CD8-positive, alpha-beta memory T cell (primary cell): ENCODE measurements at places on chromosomes 7 and 10. TPM values are rescaled to one million over a fixed set of nuclear protein-coding genes. Genes with fewer than 3 reads are reported as not detected.

DNA sequence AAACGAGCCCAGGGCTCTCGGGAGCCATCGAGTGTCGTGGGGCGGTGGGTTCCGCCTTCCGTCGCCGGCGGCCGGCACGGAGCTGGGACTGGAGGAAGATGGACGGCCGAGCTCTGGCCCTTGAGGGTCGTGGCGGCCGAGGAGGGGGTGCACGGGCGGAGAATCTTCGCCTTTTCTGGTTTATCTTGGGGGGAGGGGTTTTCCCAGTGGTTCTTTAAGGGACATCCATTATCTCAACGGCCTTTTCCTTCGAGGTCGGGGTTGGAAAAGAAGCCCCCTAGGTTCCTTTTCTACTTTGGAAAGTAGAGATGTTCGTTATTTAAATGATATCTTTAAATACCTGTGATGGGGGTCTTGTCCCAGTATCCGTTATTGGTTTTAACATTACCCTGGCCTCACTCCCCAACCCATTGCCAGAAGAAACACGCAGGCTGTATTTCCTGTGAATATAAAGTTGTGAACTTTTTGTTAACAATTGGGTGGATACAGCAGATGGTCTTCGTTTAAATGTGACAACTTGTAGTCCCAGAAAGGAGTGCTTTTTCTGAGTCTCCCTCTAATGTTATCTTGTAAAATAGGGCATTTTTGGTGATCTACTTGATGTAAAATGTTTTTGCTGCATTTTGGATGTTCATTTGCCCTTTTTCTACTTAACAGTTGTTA lies 765 bp downstream of the CCAR1 start:
- DNase-seq, result no peak

DNA sequence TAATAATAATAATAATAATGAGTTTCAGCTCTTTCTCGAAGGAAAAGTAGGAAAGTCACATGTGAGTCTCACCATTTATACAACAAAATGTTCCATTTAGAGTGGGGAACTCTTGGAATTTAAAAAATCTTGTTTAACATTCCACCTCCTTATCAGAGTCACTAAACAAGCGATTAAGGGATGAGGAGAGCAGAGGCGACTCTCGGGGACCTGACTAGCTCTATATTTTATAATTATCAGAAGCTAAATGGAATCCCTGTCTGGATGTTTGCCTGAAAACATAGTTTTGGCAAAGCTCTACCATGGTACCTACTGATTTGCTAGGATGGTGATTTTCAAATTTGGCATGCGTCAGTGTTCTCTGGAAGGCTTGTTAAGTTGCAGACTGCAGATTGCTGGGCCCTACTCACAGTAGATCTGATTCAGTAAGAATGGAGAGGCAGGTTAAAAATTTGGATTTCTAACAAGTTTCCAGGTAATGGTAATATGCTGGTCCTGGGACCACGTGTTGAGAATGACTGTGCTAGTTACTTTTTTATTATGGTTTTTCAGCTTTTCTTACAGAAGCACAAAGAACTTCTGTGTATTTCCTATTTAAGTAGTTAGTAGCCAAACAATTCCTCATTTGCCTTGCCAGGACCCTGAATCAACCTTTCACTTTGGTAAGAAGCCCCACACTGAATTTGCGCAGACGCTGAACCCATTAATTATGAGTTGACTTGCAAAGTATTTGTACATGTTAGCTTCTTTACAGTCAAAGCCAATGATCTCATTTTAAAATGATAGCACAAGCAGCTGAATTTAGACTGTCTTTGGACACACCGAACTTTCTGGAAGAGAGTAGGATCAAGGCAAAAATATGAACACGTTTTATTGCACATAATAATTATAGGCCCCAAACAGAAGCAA lies 39.5 kb downstream of the CPED1 start:
- no peak for DNase-seq

- no peak for DNase-seq
These were observed 140.7 kb downstream of the PFKFB3 start for GRCh38 chr10:6343305-6344010.

- DNase-seq, result no peak
These were observed 65.8 kb downstream of the VIPR2 start for GRCh38 chr7:159078911-159079270.

- DNase-seq, result no peak
These were observed 33.6 kb downstream of the VSTM4 start for GRCh38 chr10:49081547-49082275.

GRCh38 chr10:126301701-126302475 lies 86.4 kb downstream of the ADAM12 start:
- DNase-seq, result no peak

DNA sequence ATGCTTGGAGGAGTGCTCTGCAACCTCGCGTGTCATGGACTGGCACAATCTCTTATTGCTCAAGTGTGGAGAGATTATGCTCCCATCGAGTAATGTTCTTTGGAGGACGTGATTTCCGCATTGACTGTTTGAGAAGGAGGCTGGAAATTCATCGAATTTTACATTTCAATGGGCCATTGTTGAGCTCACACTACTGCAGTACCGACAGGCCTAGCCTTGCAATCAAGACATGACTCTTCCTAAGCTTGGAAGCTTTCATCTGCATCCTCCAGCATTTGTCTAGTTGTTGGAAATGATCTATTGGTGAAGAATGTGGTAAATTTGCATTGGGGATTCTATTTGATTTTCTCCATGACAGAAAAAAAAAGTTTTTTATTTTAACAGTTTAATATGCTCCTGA lies 156.8 kb downstream of the FZD1 start:
- no peak for DNase-seq

DNA sequence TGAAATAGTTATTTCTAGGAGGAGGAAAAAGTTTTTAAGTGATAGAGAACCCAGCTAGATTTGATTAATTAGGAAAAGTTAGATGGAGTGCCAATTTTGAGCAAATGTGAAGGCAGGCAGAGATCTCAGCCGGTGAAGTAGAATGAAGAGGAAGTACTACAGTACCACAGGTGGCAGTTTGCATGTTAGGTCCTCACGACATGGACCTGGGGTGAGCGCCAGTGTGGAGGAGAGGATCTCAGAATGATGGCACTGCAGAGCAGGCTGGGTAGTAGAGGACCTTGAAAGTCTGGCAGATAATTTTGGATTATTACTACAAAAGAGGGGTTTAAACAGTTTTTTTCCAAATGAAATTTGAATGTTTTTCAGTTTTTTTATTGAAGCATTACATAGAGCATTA lies 81.1 kb downstream of the GNAI1 start:
- DNase-seq, result no peak

DNA sequence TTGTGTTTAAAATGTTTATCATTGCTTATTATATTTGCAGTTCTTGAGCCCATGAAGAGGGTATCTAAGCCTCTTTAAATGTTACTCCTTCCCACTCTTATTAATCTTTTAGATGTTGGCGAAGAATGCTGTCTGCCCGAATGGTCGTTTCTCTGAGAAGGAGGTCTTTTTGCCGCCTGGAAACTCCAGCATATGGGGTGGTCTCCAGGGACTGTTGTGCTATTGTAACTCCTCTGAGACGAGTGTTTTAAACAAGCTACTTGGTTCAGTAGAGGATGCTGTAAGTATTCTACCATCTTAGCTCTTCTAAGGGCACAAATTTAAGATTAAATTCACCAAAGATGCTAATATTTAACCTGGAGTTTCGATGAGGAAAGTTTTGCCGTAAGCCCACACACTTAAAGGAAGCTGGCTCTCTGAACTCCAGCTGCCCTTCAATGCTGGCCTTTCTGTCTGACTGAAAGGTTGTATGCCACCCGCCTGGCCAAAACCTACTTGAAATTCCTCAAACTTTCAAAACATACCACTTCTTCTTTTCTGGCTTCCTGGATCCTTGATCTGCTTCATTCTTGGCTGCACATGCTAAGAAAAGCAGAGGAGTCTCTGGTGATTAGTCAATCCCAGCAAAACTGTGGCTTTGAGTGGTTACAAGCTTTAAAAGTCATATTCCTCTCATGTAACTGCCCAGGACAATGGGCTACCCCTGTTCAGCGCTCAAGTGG lies 74.7 kb downstream of the ABCA13 start:
- DNase-seq, result no peak

DNA sequence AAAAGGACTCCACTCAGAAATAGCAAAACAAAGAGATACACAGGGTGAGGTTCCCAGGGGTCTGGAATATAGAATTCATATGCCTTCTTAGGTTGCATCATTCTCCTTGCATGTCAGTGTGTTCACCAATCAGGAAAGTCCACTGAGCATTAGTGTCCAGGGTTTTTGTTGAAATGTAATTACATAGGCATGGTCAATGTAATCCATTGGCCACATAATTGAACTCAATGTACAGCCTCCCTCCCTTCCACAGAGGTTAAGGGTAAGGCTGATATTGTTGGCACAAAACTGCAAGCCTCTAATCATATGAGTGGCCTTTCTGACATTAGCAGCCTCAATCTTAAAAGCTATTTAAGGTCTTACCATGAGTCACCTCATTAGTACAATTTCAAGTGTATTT lies 736.1 kb upstream of the VSTM2A start:
- no peak for DNase-seq

DNA sequence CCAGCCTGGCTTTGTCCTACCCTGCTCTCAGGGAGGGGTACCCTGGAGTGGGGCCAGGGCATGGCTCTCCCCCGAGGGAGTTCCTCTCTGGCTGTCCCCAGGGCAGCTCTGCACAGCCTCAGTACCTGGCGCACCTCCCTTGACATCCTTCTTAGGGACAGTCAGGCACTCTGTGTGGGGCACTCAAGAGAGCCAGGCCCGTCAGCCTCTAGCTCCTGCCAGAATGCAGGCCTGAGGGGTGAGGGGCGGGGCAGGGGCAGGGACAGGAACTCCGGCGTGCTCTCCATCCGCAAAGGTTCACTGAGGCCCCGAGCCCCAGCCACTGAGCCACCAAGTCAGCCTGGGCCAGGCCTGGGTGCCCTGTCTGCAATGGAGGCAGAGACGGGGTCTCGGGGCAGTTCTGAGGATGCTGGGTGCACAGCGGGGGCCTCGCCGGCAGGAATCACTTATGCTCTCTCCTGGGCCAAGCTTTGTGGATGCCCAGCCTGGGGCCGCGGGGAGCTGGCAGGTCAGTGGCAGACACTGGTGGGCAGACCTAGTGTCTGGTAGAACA lies 10.1 kb downstream of the LIMK1 start:
- DNase-seq, result no peak

- DNase-seq, result no peak
These were observed 142.4 kb downstream of the ADCY1 start for GRCh38 chr7:45716380-45717203.

DNA sequence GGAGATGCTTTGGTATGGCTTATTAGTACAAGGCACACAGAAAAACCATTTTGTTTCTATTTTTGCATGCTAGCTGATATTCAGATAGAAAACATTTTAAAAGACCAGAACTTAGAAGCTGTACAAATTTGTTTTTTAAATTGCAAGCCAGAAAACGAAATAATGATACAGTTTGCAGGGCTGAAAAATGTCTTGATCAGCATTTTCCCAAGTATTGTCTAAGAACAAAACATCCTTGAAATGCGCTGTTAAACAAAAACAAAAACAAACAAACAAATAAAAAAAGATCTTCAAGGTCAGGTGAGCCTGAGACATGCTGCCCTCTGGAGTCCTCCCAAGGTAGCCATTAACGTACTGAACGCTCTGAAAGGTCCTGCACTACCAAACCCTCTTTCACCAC lies 98.3 kb downstream of the VIM start:
- no peak for DNase-seq

DNA sequence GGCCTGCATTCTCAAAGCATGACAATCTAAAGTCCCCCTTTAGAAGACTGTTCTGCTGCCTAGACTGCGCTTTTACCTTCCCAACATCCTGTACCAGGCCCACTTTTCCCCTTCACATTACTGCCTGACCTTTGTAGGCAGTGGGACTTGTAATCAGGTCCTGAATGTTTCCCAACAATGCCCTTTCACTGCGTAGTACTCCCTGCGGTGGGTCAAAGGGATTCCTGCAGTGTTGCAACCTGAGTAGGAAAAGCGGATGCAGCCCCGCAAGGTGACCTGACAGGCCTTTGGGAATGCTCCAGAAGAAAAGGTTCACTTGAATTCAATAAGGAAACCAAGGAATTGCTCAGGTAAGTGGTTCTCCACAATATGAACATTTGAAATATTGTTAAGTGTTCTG lies 4.9 kb upstream of the TCAF1 start:
- DNase-seq, result no peak

DNA sequence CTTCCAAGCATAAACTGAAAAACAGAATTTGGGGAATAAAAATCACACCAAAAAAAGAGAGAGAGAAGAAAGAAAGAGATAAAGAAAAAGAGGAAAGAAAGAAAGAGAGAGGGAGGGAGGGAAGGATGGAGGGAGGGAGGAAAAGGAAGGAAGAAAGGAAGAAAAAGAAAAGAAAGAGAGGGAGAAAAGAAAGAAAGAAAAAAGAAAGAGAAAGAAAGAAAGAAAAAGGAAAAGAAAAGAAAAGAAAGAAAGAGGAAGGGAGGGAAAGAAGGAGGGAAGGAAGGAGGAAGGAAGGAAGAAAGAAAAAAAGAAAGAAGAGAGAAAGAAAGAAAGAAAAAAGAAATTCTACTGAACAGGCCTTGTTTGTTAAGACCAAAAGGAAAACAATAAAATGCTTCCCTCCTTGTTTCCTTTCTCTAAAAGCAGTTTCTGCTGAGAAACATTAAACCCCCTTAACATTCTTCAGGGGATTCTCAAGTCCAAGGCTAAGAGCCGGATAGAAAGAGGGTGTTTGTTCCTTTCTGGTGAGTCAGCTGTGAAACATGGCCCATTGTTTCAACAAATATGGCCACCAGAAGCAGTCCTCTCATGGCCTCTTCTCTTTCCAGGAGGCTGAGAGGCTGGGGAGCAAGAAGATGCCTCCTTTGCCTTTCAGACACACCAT lies 46.9 kb upstream of the GPAM start:
- no peak for DNase-seq

GRCh38 chr10:133257489-133258065 lies 19.1 kb downstream of the ADAM8 start:
- DNase-seq, result no peak

GRCh38 chr10:112732277-112732921 lies 217.6 kb upstream of the TCF7L2 start:
- DNase-seq, result no peak

Gene LRRC18
- total RNA-seq, result not detected

Gene ZNF518A
- total RNA-seq, result 15.7 TPM

Gene SCART1
- total RNA-seq, result 1.5 TPM

Gene SKIDA1
- total RNA-seq, result 0.35 TPM

Gene OR2A1
- total RNA-seq, result not detected

Gene KNDC1
- not detected for total RNA-seq

Gene ZFAND4
- 11.7 TPM for total RNA-seq

Gene FGFBP3
- total RNA-seq, result 3.6 TPM

Gene ADAP1
- 67.7 TPM for total RNA-seq

Gene CCDC146
- 1.5 TPM for total RNA-seq

Gene MYL10
- not detected for total RNA-seq

Gene CALML5
- total RNA-seq, result not detected

Gene ACSM6
- not detected for total RNA-seq

Gene FAM20C
- 3.6 TPM for total RNA-seq

Gene CALHM3
- not detected for total RNA-seq

Gene BMPR1A
- total RNA-seq, result 21.9 TPM

Gene PDE1C
- total RNA-seq, result not detected
